ENCODE measurements at places on chromosomes 1 and 21.

DNA sequence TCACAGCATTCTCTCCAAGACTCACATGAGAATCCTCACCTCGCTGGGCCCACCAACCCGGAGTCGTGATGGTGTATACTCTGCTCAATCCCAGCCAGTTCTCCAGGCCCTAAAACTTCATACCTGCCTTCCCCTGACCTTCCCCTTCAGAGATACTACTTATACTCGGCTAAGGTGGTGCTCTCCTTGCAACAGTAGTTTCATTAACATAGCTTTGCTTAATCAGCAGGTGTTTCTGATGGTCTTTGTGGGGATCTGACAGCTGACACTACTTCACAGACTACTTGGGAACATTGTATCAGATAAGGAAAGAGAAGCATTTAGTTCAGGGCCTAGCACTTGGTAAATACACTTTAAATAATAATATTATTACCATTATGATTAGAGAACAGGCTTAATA, 301.5 kb upstream of the DAB1 start:
- DNase-seq = no peak

- no peak for DNase-seq
These were observed 29.1 kb downstream of the SERINC2 start for GRCh38 chr1:31441970-31442647.

DNA sequence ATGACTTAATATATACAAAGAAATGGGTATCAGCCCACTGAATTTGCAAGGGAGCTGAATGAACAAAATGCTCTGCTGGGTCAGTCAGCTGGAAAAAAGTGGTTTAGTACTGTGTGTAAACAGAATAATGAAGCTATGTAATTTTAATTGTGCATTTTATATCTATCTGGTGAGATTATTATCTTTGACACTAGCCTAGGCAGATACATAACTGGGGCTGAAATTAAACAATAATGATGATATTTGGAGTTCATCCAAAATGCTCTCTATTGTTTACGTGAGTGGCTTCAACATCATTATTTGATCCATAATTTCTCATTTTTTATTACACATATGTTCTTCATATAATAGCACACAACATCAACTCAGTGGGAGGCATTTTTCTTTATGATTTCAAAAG, 208.5 kb upstream of the SNX7 start:
- no peak for DNase-seq

GRCh38 chr1:22318279-22318981, 133.2 kb upstream of the ZBTB40 start:
- DNase-seq = no peak
